ENCODE measurements at places on chromosomes 13 and 19. TPM values are rescaled to one million over a fixed set of nuclear protein-coding genes. Genes with fewer than 3 reads are reported as not detected.

Gene PRR22
- 2.7 TPM for total RNA-seq

Gene ARRDC5
- not detected for total RNA-seq

Gene ZNF284
- 0.59 TPM for total RNA-seq

Gene ZNF536
- total RNA-seq: not detected

Gene ZNF30
- 5.9 TPM for total RNA-seq

Gene UPF3A
- total RNA-seq: 31.5 TPM

Measured in A549 treated with DMSO at 1 μM for 4 hours (cell line).